ENCODE measurements at places on chromosomes 5 and 9.

GRCh38 chr9:98712987-98713386 lies 4.3 kb upstream of the GABBR2 start:
- no peak for DNase-seq

- peak; percentile 97 for DNase-seq
These were observed at the start of the genes DOLK and NUP188 for GRCh38 chr9:128947527-128948301. TSS of gene DOLK (minus strand) at chr9:128947603. CDS start at chr9:128947303, 300 bp downstream. TSS of gene NUP188 (plus strand) at chr9:128947699. CDS start at chr9:128947720, 21 bp downstream.

- DNase-seq = no peak
These were observed 41.1 kb downstream of the FGF1 start for GRCh38 chr5:142644640-142645361.

DNA sequence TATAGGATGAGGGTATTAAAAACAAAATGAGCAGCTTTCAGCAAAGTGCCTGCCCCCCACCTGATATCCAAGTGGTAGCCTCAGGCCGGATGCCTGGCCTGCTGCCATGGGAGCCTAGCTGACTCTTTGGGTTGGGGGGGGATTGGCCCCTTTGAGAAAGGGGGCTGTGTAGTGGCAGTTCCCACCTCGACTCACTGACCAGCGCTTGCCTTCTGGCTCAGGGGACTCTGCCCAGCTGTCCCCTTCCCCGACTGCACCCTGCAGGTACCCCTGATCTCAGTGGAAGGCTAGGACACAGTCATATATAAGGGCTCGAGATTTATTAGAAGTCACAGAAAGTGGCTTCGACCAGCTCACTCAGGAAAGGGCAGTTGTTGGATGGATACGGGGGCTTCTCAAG lies 1.5 kb upstream of the NEUROG1 start:
- no peak for DNase-seq

DNA sequence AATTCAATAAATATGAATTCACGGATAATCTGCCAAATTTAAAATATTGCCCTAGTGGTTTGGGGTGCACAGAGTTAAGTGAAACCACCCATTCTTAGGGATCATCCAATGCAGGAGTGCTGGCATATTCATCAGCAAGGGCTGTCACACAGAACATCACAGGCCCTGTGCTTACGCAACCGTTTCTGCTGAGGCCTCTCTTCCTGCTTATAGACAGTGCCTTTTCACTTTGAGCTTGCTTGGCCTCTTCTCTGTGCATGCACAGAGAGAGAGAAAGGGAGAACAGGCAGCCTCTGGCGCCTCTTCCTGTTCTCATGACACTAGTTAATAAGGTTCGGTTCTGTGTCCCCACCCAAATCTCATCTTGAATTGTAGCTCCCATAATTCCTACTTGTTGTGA lies 366.3 kb downstream of the ICE1 start:
- no peak for DNase-seq

DNA sequence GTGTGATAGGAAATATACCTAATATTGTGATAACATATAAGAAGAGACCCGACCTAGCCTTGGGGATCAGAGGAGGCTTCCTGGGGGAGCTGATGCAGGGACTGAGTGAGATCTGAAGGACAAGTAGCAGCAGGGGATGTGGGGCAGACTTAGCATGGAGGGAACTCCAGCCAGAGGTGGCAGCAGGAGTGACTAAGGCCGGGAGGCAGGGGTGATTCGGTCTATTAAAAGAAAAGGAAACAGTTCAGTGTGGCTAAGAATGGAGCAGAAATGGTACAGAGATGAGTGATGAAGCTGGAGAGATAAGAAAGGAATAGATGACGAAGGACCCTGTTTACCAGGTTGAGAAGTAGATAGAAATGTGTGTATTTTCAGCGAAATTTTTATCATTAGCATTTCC lies 408.8 kb downstream of the ENC1 start:
- no peak for DNase-seq

DNA sequence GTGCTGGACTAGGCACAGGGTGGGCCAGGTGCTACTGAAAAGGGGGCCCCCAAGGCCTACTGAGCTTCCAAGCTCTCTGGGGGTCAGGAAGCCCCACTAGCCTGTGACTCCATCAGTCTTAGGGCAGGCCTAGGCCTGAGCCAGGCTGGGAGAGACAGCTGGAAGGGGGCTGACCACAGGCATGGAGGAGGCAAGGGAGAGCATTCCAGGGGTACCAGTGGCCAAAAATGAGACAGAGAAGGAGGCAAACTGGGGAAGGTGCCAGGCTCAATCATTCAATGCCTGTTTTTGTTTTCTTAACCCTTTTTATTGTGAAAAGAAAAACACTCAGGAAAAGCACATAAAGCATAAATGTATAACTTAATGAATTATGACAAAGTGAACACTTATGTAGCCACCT lies 26.2 kb upstream of the TCF7 start:
- no peak for DNase-seq

- no peak for DNase-seq
These were observed 1189.4 kb upstream of the NUDT12 start for GRCh38 chr5:104751969-104752368.

DNA sequence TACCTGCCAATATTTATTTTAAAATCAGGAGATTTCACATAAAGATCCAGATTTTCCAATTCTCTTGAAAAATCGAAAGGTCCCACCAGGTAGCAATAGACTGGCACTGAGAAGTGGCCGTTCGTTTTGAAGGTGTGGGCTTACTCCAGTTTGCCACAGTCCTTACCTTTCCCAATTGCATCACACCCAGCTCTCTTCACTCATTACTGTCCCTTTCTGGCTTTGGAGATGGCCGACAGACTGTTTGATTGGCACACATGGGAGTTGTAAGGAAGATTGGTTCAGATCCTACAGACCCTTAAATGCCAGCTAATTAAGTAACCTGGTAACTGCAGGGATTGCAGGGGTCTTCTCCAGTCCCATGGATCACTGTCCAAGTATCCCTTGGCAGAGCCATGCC lies 68.7 kb upstream of the LARP1 start:
- DNase-seq = no peak

GRCh38 chr5:95995962-95996489 lies 34.4 kb upstream of the ELL2 start:
- DNase-seq = no peak

DNA sequence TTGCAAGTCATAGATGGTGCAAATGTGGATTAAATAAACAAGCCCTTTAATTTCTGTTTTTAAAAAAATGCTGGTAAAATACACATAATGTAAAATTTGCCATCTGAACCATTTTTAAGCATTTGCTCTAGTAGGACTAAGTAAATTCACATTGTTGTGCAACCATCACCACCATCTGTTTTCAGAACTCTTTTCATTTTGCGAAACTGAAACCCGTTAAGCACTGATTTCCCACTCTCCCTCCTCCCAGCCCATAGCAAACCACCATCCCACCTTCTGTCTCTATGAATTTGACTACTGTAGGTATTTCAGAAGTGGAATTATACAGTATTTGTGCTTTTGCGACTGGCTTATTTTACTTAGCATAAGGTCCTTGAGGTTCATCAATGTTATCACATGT lies 103.3 kb upstream of the CNTLN start:
- no peak for DNase-seq

GRCh38 chr5:2387250-2387633 lies 364.2 kb downstream of the IRX2 start:
- peak; percentile 49 for DNase-seq

DNA sequence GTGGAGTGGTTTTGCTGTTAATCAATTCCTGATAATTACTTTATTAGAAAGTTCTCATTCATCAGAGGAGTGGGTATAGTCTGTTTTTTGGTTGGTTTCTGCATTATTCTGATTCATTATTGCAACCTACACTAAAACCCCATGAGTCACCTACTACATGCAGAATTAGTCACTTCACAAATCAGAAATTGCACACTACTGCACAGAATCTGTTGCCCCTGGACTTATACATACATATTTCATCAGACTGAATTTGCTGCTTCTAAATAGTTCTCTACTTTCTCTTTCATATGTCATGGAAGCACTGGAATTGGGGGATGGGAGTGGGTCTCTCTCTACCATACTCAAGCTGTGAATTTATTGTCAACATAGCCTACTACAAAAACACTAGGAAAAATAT lies 585.1 kb downstream of the DNAH5 start:
- no peak for DNase-seq

- no peak for DNase-seq
These were observed 124.0 kb downstream of the SEMA5A start for GRCh38 chr5:9421884-9422283.
